ENCODE measurements at places on chromosomes 6 and 20. TPM values are rescaled to one million over a fixed set of nuclear protein-coding genes. Genes with fewer than 3 reads are reported as not detected.

Gene TFAP2B
- total RNA-seq, result 27.5 TPM

Gene FABP7
- total RNA-seq, result not detected

Gene SYNDIG1
- 0.94 TPM for total RNA-seq

Gene ELOVL5
- total RNA-seq, result 89.4 TPM

Gene WFDC10B
- total RNA-seq, result not detected

Gene CRISP2
- total RNA-seq, result not detected

Gene ELOVL2
- total RNA-seq, result 57.0 TPM

Gene ADAM33
- 34.7 TPM for total RNA-seq

Gene ZBTB9
- 7.5 TPM for total RNA-seq

DNA sequence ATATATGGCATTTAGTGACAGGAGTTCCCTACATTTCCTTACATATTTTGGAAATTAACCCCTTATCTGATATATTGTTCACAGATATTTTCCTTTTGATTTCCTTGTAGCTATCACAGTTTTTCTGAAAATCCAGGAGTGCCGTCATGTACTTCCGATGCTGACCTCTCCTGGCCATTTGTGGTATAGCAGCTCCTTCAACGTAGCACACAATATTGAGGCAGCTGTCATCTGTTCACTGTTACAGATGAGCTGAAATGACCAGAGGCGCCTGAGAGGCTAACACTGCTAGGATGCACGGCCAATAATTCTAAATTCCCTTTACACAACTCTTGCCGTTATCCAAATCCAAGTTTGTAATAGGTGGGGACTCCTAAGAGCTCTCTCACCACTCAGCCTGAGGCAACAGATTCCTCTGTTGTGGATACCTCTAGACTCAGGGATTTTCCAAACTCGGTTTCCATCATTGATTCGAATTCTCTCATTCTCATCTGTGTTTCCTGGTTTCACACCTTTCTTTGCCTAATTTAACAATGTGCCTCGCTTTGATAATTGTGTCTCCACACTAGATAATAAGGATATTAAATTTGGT is 53.0 kb downstream of the MMUT start:
- DNase-seq, result peak; percentile 90

DNA sequence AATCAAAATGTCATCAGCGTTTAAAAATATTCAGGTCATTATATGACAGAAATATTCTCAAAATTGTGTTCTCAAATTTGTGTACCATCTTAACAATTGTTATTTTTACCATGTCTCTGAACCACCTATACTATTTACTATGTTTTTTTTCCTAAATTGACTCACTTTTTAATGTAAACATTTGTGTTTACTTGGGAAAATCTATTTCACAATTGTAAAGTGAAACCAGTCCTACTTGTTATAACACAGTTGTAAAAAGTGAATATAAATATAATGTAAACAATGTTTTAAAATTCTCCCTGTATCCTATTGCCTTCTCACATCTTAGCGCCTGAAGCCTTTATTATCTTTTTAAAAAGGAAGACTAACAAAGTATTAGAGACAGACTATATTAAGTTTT is 83.5 kb downstream of the ADGRG6 start:
- no peak for DNase-seq

DNA sequence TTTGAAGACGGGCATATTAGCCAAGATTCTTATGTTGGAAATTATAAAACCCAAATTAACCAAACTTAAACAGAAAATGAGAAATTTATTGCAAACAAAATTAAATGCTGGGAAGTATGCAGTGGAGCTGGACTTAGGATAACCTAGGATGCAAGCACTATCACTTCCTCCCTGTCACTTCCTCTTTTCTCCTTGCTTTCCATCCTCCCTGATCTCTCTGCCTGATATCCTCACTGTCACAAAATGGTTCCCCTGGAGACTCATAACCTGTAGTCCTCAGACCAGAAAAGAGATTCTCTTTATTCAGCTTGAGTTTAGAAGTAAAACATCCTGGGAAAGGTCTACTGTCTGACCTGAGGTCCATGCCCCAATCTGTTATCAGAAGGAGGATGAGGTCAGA is 7.4 kb upstream of the KLHL32 start:
- DNase-seq, result no peak

DNA sequence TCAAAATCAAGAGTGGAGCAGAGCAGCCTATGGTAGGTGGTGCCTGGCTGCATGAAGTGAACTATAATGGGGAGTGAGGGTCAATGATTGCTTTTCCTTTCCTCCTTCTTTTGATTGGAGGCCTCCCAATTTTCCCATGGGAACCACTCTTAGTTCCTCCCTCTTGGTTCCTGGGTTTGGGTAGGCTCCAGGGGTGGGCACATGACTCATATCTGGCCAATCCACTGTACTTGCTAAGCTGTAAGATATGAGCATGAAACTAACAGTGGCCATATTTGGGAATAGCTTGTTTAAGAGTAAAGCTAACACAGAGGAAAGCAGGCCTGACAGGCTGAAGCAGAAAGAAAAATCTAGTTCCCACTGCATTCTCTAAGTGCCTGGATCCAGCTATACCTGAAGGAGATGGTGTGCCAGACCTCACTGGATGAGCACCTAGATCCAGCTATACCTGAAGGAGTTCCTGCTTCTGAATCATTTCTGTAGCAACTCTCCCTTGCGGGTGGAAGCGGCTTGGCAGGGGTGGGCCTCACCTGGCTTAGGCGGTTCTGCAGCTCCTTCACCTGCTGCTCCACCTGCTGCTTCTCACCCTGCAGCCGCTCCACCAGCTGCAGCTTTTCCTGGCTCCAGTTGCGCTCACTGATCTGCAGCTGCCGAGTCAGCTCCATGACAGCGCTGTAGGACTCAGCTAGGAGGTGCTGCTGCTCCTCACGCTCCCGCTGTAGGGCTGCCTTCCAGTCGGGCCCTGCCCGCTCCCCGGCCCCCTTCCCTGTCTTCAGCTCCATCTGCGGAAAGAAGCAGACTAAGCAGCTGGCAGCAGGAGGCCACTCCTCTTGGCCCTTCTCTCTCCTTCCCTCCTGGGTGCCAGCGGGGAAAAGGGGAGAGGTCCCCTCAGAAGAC is 29.0 kb upstream of the DSN1 start:
- no peak for DNase-seq

GRCh38 chr6:152920016-152920415 is 62.8 kb downstream of the FBXO5 start:
- DNase-seq, result no peak

GRCh38 chr6:82779041-82779440 is 286.6 kb downstream of the UBE3D start:
- no peak for DNase-seq

- DNase-seq, result no peak
Observed at GRCh38 chr6:6713657-6714056, 125.1 kb downstream of the LY86 start.

- no peak for DNase-seq
Observed at GRCh38 chr6:107144014-107144413, 28.7 kb upstream of the BEND3 start.

GRCh38 chr6:144248003-144248402 is 37.1 kb upstream of the UTRN start:
- no peak for DNase-seq

GRCh38 chr6:24448396-24448795 is 41.0 kb downstream of the GPLD1 start:
- peak; percentile 48 for DNase-seq

DNA sequence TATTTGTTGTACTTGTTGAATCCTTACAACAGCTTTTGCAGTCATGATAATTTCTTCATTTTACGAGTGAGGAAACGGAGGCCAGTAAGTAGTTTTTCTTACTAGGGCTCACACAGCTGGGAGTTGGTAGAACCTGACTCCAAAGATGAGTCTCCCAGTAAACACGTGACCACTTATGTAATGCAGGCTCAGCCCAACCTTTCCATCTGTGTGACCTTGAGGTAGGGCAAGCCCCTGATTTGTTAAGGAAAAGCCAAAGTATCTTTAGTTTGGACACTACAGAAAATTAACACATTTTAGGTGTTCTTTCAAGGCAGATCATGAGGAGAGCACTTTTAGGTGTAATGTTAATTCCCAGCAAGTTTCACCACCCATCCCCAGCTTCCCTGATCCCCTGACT is 111.3 kb downstream of the LRRC1 start:
- no peak for DNase-seq

DNA sequence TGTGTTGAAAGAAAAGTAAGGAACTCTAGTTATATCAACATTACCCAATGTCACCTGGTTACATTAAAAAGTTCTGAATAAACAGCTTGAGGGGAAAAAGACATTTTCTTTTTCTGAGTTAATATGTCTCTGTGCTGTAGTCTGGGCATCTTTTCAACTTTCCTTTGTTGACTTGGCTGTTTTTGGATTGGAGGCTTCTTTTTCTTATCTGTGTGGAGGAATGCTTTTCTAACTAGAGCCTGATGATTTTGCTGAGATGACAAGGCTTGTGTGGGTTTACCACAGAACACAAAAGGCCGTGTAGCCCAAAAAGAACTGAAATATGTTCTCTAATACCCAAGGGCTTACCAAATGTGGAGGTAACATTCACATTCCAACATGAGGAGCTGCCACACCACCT is 161.8 kb downstream of the KCNQ5 start:
- no peak for DNase-seq

DNA sequence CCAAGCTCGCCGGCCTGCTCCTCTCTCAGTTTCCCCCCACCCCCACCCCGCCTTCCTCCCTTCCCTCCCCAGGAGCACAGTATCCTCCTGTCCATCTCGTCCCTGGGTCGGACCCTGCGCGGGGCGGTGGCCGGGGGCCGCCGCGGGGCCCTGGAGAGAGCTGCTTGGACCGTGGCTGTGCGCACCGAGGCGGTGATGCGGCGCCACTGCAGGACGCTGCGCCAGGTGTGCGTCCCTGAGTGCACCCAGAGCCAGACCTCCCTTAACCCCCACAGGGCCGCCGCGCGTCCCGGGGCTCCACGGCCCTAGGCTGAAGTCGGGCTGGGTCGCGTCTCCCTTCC is 2.2 kb downstream of the C20orf204 start:
- no peak for DNase-seq

DNA sequence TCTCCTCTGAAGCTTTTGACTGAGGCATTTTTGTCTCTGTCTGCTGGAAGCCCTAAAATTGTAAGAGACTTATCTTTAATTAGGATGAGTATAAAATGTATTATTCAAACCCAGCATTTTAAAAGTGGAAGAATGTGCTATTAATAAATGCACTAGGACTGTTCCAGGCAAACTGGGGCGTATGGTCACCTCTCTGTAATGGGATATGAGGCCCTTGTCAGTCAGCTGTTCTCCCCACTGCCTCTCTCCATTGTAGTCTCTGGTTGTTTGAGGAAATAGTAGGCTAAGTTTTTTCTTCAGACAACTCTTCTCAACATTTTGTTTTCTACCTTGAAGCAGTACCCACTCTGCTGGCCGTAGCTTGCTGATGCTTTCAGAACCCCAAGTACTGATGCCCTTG is 14.3 kb upstream of the DEF6 start:
- DNase-seq, result no peak

DNA sequence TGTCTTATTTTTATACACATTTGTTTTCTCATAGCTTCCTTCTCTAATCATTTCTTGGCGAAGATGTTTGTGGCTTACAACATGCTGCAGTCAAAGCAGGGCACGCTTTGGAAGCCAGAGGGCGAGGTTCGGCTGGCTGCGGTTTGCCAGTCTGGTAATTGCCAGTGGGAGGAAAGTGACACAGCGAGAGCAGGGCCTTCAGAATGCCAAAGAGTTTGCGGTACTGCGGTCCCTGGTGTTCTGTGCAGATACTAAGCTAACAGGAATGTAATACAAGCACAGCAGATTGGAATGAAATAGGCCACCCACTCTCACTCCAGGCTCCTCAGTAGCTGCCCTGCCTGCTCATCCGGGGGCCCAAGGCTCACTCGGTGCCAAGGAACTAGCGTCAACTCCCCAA is 58.7 kb upstream of the TGM3 start:
- no peak for DNase-seq

DNA sequence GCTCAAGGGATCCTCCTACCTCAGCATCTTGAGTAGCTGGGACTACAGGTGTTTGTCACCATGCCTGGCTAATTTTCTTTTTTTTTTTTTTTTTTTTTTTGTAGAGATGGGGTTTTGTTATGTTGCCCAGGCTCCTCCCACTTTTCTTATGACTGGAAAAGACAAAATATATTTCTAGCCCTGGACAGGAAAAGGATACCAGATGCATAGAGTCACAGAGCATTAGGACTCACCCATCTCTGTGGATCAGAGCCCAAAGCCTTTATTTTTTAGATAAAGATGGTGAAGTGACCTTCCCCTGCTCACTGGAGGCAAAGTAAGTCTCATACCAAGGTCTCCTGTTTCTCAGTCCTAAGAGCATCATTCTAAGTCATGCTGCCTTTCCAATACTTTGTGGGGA is 3.4 kb downstream of the TRIM10 start:
- DNase-seq, result no peak

DNA sequence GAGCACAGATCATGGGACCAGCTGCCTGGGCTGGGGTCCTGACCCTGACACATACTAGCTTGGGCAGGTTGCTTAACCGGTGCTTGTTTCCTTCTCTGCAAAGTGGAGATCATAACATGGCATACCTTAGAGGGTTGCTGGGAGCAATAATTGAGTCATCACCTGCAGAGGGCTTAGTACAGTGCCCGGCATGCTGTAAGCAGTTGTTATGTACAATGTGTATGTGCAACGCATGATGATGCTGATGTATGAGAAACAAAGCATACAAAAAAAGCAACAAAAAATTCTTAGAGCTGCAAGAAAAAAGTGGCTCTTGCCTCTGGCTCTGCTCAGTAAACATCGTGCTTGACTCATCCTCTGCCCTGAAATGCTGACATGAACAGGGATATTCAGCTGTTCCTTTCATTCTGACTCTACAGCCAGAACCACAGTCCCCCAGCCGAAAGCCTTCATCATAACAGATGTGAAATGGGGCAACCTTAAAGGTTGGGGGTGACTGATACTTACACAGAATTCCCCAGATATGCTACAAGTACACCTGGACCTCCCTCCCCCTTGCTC is 91.7 kb downstream of the CLIC5 start:
- no peak for DNase-seq

DNA sequence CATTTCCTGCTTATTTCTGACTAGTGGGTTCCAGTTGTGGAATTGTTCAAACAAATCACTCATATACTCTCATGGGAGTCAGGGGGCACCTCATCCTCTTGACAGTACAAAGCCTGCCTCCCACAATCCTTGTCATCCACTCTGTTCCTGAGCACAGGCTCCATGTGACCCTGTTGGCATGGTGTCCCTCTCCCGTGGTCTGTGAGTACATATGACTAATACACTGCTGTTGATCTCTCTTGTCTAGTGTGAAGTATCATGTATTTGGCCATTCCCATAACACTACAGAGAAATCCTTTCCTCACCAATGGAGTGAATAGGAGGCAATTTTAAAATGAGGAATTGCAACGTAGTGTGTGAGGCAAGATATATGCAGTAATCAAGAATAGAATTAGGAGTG is 185.3 kb downstream of the OGFRL1 start:
- no peak for DNase-seq
